ENCODE measurements at places on chromosomes 13 and 19.

GRCh38 chr19:12703046-12703445 lies 6.6 kb upstream of the FBXW9 start:
- peak; percentile 38 for DNase-seq

- DNase-seq, result no peak
Observed at GRCh38 chr13:32041429-32041828, 9.9 kb downstream of the FRY start.

DNA sequence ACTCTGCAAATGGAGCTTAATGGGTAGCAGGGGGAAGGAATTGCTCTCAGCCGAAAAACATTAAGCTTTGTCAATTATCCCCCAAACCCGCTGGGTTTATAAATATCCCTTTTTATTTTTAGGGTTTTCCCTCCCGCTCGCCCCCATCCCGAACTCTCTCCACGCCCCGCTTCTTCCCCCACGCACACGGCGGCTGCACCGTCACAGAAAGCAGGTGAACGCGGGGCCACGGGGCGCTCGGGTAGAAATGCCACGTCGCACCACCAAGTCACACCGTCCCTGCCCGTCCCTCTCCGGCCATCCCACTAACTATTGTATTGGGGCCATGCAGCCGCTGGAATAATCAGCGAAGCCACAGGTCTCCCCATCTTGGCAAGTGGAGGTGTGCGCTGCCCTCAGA lies 3.5 kb downstream of the PTPRS start:
- no peak for DNase-seq

DNA sequence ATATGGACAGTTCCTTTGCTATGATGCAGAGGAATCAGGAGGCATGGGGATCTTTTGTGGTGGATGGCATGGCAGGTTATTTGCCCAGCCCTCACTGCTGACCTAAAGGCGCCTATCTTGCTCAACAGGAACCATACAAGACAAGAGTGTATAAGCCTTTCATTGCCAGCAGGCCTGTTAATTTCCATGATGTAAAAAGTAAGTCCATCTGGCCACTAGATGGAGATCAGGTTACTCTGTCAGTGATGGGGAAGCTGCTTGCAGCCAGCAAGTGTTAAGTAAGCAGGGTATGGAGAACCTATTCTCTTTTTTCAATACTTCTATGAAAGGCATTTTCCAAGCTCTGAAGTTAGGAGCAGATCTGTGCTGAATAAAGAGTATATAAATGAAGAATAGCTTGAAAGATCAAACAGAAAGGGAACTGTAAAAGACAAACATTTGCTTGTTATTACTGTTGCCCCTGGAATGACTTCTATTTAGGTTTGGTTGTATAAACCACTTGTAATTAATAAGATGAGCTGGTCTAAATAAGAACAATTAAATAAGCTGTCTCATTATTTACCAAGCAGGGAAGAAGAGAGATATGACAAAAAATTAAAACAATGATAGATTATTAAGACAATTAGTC lies 210.9 kb downstream of the RGCC start:
- no peak for DNase-seq

DNA sequence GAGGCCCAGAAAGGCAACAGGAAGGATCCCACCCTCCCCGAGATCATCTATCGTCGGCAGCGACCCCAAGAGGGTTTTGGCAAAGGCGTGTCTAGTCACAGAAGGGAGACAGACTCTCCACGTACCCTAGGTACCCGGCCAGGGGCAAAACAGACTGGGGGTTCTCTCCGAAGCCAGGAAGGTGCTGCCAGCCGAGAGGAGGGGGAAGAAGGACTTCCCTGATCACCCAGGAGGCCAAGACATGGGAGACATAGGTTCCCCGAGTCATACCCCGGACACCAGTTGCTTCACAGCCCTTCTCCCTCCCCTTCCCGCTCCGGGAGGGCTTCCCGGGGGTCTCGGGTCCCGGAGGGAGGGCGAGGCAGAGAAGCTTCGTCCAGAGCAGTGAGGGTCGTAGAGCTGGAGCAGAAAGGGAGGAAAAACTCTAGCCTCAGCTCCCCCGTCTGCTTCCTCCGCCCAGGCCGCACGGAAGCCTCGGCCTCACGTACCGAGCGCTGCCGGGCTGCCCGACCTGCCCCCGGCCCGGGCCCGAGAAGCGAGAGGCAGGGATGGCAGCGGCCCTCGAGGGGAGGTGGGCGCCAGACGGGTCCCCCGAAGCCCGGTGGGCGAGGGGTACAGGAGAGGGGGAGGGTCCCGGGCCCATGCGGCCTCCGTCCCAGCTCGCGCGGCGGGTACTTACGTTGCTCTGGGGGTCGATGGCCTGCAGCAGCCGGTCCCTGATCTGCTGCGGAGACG lies 644 bp downstream of the MED26 start:
- DNase-seq, result no peak

DNA sequence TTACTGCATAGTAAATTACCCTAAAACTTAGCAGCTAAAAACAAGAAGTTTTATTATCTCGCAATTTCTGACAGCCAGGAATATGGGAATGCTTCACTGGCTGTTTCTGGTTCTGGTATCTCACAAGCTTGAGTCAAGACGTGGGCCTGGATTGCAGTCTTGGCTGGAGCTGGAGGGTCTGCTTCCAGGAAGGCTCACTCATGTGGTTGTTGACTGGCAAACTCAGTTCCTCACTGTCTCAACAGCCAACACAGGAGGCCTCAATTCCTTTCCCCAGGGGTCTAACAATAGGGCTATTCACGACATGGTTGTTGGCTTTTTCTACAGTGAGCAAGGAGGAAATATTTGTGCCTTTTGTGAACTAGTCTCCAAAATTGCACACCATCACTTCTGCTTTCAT lies 146.3 kb downstream of the GPC5 start:
- DNase-seq, result no peak

GRCh38 chr19:30305346-30306060 lies 66.7 kb upstream of the ZNF536 start:
- no peak for DNase-seq

- no peak for DNase-seq
Observed at GRCh38 chr19:20182222-20182785, 15.3 kb downstream of the ZNF486 start.

GRCh38 chr13:97904059-97904458 lies 49.4 kb upstream of the IPO5 start:
- DNase-seq, result no peak

Data from 8988T (cell line).